ENCODE measurements at places on chromosomes 11 and 22. TPM values are rescaled to one million over a fixed set of nuclear protein-coding genes. Genes with fewer than 3 reads are reported as not detected.

DNA sequence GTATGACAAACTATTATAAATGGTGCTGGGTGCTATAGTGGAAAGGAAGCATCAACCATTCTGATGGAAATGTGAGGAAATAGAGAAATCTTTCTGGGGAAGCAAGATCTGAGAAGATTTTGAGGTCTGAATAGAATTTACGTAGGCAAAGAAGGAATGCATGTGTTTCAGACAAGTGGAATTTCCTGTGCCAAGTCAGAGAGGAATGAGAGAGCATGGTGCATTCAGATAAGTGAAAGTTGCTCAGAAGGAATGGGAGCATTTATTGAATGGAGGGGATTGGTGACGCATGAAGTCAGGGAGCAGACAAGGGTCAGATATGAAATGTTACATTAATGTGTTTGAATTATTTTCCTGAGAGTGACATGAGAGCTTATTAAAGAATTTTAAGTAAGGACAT, 725.5 kb downstream of the METTL15 start:
- no peak for DNase-seq

- no peak for DNase-seq
These were observed 3.4 kb downstream of the SCGB1D4 start for GRCh38 chr11:62295504-62295903.

ACTN3 gene
- total RNA-seq: not detected

MYH9 gene
- total RNA-seq: 204 TPM
